Thymus (tissue), 14 donors: ENCODE measurements at places on chromosomes 5 and 9. TPM values are rescaled to one million over a fixed set of nuclear protein-coding genes. Genes with fewer than 3 reads are reported as not detected.

- peaks cover 20% of the 10 kb centered on the region for H3K36me3 ChIP-seq
- no peak for DNase-seq
- H3K27me3 ChIP-seq = no peaks in the 10 kb centered on the region
- H3K27ac ChIP-seq = no peak overlapping the region
Measured at GRCh38 chr5:175711031-175711430, 53.2 kb downstream of the HRH2 start.

TOR4A gene
- 2.0 TPM for total RNA-seq

PCDHGC3 gene
- 5.5 TPM for total RNA-seq

DNA sequence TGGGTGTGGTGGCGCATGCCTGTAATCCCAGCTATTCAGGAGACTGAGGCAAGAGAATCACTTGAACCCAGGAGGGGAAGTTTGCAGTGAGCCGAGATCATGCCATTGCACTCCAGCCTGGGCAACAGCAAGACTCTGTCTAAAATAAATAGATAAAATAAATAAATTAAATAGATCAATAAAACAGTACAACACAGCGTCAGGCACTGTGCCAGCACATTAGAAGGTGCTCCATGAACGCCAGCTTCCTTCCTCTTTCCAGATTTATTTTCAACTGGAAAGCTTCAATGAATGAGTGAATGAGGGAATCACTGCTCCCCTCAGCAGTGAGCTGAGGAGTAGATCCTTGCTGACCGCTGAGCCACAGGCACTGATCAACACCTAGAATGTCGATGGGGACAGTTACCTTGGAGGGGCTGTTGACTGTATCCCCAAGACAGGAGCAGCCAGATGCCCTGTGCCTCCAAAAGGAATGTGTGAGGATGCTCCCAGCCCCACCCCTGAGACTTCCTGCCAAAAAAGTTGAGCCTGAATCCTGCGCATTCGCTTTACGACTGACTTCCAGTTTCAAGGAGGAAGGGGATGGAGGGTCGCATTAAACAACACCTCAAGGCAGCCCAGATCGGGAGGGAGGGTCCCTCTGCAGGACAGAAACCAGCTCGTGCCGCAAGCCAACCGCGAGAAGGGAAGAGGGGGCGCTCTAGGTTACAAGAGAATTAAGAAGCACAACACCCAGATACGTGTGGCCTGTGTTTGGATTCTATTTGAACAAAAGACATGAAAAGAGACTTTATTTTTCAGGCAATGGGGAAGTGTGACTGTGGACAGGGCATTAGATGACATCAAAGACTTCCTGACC, 54.0 kb upstream of the CNOT6 start:
- peaks cover 9% of the 10 kb centered on the region for H3K27me3 ChIP-seq
- no peaks in the 10 kb centered on the region for H3K4me1 ChIP-seq
- no peak overlapping the region for H3K4me3 ChIP-seq

PCDHGA12 gene
- 0.80 TPM for total RNA-seq

KIF12 gene
- total RNA-seq = 7.8 TPM

DNA sequence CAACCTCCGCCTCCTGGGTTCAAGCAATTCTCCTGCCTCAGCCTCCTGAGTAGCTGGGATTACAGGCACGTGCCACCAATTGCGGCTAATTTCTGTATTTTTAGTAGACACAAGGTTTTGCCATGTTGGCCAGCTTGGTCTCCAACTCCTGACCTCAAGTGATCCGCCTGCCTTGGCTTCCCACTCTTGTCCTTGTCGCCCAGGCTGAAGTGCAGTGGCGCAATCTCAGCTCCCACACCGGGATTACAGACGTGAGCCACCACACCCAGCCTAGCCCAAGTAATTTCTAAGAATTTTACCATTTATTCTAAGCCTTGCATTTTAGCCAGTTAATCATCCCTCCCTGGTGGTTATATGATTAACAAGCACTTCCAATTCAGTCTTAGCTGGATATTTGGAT, 11.0 kb downstream of the NAIP start:
- no peaks in the 10 kb centered on the region for H3K4me1 ChIP-seq
- no peaks in the 10 kb centered on the region for H3K36me3 ChIP-seq

GRCh38 chr9:136303825-136304416, at the start of gene CCDC187:
Gene CCDC187, minus strand, starts transcription at chr9:136304094. Its CDS starts 264 bp downstream, at chr9:136303830.
- peaks cover 14% of the 10 kb centered on the region for H3K27me3 ChIP-seq
- H3K4me3 ChIP-seq = no peak within 1 kb of the TSS
- DNase-seq = no peak
- no peak within 1 kb of the TSS for H3K27ac ChIP-seq
- H3K36me3 ChIP-seq = no peaks in the 10 kb centered on the region
- H3K4me1 ChIP-seq = peaks cover 12% of the 10 kb centered on the region

DNA sequence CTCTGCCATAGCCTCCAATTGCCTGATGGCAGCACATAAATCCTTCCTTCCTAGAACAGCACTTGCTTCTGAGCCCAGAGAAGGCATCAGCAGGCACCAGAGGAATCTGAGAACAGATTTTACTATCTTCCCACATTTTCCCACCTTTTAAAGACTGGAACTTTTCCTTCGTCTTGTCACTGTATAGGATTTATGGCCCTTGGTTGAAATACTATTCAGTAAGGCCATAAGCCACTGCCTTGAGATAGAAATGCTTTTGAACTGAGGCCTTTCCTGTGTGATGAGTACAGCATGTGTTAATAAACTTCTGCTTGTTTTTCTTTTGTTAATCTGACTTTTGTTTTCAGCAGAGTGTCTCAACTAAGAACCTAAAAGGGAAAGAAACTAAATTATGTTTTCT, 84.3 kb downstream of the MRPS27 start:
- peaks cover 13% of the 10 kb centered on the region for H3K36me3 ChIP-seq
- H3K27me3 ChIP-seq = no peaks in the 10 kb centered on the region
- H3K4me3 ChIP-seq = no peak overlapping the region
- H3K27ac ChIP-seq = no peak overlapping the region
- no peak for DNase-seq

DNA sequence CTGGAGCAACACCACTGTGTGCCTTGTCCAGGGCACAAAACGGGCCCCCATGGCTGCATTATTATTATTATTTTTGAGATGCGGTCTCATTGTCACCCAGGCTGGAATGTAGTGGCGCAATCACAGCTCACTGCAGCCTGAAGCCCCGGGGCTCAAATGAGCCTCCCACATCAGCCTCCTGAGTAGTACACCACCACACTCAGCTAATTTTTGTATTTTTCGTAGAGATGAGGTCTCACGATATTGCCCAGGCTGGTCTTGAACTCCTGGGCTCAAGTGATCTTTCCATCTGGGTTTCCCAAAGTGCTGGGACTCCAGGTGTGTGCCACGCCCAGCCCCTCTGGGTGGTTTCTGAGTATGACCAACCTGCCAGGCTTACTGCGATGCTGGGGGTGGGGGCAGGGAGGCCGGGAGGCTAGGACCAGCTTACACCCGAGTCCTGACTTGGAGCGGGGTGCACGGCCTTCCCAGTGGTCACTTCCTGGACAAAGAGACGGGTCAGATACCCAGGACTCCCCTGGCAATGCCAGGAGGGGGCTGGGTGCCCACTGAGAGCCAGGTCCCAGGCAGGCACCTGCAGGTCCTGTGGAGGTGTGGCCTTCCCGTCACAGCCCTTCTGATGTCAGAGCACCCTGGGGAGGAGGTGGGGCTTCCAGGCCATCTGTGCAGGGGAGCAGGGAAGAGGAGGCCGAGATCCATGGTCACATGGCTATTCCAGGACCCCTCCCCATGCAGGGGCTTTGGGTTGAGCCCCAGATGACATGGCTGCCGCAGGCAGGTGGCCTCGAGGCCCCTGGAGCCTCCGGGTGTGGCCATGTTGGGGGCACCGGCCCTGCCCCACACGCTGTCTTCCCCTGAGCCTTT, 8.3 kb upstream of the NRARP start:
- no peaks in the 10 kb centered on the region for H3K36me3 ChIP-seq
- H3K27me3 ChIP-seq = peaks cover 41% of the 10 kb centered on the region
- H3K27ac ChIP-seq = no peak overlapping the region
